Activated naive CD4-positive, alpha-beta T cell (primary cell): ENCODE measurements at places on chromosomes 5 and 9.

- DNase-seq: no peak
These were observed 125.8 kb upstream of the SHB start for GRCh38 chr9:38194870-38195269.

DNA sequence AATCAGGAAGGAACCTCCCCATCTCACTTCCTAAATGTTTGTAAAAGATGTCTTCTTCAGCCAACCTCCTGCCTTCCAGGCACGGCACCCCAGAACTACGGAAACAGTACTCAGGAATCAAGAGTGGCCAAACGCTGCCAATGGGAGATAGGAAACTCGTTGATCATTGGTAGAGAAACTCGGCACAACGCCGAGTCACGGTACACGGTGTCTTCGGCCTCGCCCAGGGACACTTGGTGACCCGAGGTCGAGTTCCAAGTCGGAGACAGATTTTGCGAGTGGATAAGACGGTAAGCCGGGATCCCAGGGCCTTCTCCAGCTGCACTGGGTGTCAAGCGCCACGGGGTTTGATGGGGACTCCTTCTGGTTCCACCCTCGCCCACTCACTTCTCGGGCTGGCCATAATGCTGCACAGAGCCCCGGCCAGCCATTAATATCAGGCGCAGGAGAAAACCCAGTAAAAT is 343 bp downstream of the KIAA0825 start:
- DNase-seq: no peak

DNA sequence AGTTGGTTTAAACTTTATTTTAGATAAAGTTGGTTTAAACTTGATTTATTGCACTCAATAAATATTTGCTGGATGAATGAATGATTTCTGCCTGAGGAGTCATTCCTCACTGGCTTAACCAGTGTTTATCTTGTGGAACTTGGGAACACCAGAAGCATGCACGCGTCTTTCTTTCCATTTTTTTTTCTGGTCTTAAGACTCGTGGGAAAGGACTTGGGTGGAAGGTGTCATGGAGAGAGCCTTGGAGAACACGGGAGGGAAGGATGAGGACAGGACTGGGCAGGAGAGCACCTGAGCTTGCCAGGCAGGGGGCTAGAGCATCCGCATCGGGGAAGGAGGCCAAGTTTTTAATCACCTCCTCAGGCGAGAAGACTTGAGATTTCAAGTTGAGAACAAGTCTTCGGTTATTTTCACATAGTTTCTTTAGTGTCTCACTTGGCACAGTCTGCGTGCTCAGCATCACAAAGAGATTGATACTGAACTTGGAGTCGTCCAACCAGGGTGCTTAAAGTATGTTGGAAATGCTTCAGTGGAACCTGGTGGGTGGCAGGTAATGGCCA is 144.2 kb downstream of the PDZD2 start:
- DNase-seq: no peak

GRCh38 chr9:115016344-115016743 is 86.0 kb upstream of the TNFSF8 start:
- DNase-seq: no peak

DNA sequence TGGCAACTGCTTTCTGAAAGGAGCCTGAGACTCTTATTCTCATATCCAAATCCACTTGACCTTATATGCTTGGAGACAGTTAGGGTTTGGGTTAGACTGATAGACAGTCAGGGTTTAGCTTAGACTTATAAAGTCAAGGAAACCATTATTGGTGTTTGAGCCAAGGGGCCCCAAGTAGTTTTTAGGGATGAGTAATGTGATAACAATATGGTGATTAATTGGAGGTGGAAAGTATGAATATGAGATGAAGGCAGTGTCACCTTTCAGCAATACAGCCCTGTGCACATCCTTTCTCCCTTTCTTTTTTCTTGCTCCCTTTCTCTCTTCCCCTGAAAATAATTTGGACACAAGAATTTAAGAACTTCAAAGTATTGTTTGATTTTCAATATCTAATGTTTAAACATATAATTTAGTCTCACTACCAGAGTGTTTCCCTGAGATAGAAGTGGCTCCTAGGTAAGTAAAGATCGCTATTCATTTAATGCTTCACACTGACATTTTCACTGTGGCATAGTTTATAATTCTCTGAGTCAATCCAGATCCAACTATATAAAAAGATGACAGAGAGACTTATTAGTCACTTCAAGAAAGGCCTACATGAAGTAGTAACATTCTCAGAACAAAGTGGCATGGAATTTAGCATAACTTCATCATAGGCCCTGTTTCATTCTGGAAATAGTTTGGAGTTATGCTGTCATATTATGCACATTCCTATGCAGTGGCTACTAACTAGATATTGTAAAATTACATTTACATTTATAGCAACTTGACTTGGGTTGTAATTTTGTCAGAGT is 200.8 kb downstream of the CHSY3 start:
- DNase-seq: no peak

GRCh38 chr9:129451089-129451656 is 169.7 kb downstream of the C9orf50 start:
- DNase-seq: no peak

DNA sequence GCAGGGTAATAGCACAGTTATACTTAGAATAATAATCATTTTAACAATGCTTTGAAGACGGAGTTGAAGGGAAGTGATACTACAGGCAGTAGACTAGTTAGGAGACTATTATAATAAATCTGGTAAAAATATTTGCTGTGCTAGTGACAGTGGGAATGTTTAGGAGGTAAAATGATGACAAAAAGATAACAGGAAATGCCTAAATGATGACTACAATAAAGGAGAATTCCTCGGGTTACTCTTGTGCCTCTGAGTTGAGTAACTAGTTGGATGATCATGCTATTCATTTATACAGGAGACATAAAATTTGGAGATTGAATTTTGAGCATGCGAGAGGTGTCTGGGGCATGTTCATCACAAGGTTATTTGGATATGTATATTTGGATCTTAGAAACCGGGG is 32.2 kb upstream of the PAM start:
- no peak for DNase-seq

GRCh38 chr9:100354121-100354800 is 1.5 kb upstream of the TEX10 start:
- DNase-seq: no peak

DNA sequence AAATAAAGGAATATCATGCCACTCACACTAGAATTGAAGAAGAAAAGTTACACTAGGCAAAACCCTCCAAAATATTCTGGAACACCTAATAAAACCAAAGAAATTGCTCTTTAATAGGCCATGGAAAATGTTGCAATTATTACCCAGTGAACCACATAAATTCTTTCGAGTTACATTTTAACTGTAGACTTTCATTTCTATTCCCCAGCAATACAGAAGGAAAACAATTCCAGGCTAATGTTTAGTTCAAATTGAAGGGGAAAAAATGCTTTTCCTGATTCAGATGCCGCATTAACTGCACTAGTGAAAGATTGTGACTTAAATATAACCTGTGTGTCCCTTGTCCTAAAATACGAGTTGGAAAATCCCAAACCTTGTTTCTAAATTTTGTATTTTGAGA is 439.3 kb upstream of the ADAMTS16 start:
- no peak for DNase-seq

DNA sequence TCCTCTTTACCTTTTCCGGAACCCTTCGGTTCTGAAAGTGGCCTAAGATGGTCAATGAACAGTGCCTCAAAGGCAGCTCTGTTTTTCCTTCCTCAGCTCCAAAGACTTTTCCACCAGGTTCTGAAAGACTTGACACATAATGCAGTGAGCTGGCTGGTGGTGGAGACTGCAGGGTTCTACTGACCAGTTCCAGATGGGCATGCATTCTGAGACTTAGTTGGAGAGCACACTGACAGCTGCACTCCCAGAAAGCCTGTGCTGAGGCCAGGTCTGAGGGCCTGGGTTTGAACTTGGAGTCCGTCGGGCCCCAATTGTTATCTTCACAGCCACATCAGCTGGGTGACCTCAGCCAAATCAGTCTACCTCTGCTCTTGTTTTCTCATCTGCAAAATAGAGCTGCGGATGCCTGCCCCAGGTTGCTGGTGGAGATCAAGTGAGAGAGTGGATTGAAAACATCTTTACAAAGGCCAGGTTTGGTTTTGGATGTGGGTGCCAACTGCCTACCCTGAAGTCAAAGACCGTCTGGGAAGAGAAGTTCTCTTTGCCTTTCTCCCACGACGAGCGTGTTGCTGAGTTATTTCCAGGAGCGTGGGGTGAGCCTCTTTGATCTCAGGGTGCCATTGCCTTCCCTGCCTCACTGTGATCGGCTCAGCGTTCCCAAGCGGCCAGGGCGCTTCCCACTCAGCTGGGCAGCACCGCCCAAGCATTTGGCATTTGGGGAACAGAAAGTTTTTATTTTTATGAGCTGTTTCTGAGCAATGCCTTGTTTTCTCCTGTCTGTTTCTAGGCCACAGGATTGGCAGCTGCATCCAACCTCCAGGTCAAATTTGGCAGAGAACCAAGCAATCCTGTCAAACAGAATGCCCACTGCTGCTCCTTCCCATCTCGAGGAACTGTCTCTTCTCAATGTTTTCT is 54.9 kb downstream of the RAD23B start:
- DNase-seq: no peak

DNA sequence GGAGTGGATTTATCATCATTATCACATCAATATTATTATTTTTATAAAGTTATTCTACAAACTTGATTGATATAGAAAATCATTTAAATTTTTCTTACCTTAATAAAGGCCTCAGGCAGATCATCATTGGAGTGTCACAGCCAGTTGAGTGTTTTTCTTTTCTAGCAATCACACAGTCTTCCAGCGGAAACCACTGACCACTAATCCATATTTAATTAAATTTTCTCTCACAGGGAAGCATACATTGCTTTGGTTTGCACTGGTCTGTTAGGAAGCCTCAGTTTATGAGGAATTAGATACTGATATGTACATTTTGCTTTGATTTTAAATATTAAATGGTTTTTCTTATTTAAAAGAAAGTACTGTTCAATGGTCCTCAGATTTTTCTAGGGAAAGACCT is 6.7 kb downstream of the SPZ1 start:
- no peak for DNase-seq

- DNase-seq: no peak
These were observed 229.5 kb upstream of the NMUR2 start for GRCh38 chr5:152634586-152634985.
